Natural killer cell treated with Interleukin-12 subunit alpha and Interleukin-12 subunit beta and Interleukin-15 and Interleukin-18, amount 100 ng/mL, for 72 hours (primary cell): ENCODE measurements at places on chromosomes 2 and 18.

DNA sequence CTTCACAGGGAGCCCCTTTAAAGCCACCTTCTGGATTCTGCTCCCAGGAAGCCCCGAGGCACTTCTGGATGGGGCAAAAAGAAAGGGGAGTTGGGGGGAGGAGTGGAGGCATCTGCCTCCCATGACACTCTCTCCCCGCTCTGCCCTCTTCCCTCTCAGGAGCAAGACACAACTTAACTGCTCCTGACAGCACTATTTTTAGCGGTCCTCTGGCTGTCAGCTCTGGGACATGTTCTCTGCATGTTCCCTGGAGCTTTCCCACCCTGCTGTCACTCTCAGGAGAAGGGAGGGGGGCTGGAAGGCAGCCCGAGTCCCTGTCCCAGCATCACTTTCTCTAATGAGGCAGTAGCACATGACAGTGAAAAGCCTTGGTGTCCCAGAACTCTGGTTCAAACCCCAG, 32.3 kb downstream of the PLB1 start:
- DNase-seq = no peak

DNA sequence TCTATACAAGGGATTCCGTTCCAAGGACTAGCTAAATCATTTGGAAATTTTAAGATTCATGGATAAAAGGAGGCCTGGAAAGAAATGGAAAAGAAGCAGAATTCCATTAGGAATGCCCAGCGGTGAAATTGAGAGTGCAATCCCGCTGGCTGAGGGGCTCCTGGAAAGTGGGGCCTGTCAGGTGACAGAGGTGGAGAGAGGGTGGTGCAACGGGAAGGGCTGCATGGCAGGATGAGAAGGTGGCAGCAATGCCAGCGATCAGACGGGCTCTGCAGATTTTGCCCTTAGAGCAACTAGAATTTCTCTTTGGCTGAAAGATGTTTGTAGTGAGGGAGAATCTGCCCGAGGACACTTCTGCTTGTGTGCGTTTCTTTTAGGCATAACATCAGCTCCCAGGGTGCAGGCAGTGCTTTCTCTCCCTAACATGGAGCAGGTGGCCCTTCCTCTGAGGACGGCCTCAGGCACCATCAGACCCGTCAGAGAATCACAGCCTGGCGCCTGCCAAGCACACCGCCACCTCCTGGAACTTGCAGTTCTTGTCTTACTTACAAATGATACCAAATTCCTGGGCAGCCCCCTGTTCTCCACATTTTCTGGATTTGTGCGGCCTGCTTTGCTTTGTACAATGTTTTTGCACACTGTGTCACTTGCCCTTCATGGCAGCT, 261.6 kb downstream of the NDUFA10 start:
- DNase-seq = no peak

DNA sequence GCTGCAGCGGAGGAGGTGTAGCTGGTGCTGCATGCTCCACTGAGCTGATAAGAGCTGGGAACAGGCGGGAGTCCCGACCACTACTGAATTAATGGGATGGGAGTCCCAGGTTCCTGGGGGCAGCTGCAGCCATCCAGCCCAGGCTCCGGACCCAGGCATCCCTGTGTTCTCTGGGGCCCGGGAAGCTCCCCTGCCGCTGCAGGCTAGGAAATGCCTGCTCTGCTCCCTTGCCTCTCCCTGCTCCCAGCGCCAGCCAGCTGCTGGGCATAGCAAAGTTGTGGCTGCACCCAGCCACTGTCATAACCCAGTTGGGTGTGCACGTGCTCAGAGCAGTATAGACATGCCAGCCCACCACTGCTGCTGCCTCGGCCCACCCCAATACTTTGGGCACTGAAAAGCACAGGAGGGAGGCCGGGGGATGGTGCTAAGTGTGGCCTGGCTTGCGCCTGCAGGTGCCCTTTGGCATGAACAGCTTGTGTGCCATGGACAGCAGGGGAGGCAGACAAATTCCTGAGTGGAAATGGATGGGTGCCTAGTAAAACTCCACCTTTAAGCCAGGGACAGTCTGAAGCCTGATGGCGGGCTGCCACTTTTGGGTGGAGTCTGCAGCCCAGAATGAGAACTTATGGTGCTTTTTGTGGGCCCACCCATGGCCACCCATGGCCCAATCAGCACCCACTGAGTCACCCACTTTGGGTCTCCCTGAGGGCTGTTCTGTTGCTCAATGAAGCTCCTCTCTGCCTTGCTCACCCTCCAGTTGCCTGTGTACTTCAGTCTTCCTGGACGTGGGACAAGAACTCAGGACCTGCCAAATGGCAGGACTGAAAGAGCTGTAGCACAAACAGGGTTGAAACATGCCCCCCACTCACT, 219.3 kb upstream of the TMEFF2 start:
- DNase-seq = no peak

GRCh38 chr2:234395891-234396420, 100.9 kb downstream of the ARL4C start:
- DNase-seq = no peak

- no peak for DNase-seq
Observed at GRCh38 chr2:64799592-64800252, 146.0 kb upstream of the SERTAD2 start.
